ENCODE measurements at places on chromosomes 11 and 22. TPM values are rescaled to one million over a fixed set of nuclear protein-coding genes. Genes with fewer than 3 reads are reported as not detected.

DNA sequence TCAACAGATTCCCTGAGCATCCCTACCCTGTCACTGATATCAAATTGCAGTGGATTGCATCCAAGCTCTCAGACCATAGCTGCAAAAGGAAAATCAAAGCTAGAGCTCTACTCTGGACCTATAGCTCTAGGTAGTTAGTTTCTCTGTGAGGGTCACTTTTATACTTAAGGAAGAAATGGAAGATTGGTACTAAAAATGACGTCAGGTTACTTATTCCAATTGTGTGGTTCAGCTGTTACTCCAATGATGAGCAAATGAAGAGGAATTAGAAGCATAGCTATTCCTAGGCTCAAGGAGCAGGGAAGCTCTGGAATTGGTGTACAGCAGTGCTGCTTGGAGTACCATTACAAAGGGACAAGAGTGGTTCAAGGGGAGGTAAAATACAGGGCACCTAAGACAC, 36.4 kb upstream of the GLYATL1 start:
- no peak for DNase-seq

GRCh38 chr11:129885381-129885780, 10.0 kb downstream of the NFRKB start:
- no peak for DNase-seq

PANX1 gene
- total RNA-seq = 16.8 TPM

HTR3A gene
- total RNA-seq = not detected

CST6 gene
- total RNA-seq = not detected
